ENCODE measurements at places on chromosomes 2 and 18.

DNA sequence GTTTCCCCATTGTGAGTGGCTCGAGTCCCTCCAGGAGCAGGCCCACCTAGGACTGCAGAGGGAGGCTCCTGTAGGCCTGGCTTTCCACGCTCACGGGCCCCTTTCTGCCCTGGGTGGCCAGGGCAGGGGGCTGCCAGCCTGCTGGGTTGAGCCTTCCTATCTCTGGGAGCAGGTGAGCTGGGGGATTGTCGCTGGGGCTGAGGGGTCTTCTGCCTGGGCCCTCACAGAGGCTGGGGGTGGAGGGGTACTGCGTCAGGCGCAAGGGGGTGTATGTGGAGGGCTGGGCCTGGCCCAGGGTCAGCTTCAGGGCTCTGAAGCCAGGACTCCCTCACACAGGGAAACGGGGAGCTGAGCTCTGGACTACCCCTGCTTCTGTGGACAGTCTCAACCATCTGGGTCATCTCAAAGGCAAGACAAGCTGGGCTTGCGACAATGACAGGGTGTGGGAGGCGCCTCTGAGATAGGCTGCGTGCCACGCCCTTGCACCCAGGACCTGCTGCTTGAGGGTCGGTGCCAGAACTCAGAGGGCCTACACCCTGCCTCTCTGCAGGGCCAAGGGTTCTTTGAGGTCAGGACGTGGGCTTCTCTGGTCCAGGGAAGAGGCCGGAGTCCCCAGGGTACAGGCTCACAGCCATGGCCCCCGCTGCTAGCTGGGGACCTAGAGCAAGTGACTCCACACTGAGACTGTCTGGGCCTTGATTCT, 206.1 kb downstream of the TWIST2 start:
- no peak for DNase-seq

DNA sequence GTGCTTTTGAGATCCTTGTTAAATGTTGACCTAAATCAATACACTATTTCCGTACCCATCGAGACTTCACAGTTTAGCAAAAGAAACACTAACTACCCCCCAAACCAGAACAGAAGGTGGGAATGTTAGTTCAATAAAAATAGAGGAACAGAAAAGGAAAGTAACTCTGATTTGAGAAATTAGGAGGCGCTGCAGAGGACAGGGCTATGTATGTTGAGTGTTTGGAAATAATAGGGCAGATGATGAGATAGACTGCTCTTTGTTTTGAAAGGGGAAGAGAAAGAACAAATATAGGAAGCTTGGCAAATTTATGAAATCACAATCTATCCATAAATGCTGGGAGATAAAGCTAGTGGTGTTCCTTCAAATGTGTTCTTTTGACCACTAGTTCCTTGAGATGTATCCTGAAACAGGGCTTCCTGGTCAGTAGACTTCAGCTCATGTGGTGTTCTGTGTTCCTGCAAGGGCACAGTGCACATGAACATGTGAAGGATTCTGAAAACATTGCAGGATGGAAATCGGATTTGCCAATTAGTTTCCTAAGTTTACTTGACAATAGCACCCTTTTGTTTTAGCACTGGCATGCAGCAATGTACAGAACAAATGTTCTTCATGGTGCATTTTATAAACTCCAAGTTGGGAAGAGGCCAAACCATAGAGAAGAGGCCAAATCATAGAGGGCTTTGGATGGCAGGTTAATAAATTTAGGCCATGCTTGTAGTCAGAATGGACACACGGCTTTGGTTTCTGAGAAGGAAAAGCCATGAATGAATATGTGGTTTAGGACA, 39.8 kb downstream of the RHBDD1 start:
- no peak for DNase-seq

DNA sequence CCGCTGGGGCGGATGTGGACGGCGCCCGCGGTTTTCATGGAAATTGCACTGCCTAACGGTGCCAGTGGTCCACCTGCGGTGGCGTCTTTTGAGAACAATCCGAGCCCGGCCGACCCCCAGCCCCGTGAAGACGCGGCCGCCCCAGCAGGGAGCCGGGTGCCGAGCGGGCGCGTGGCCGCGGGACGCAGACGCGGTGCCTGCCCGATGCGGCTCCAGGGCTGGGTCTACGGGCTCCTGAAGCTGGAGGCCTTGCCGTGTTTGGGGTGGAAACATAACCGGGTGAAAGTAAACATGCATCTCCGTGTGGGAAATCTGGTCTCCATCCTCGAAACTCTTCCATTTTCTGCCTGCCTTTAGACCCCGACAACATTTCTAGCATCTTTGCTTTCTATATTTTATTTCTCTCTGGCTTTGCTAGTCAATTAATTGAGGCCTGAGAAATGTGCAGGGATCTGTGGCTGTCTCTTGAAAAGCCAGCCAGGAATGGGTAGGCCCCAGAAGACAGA, 572 bp downstream of the INPP4A start:
- no peak for DNase-seq

DNA sequence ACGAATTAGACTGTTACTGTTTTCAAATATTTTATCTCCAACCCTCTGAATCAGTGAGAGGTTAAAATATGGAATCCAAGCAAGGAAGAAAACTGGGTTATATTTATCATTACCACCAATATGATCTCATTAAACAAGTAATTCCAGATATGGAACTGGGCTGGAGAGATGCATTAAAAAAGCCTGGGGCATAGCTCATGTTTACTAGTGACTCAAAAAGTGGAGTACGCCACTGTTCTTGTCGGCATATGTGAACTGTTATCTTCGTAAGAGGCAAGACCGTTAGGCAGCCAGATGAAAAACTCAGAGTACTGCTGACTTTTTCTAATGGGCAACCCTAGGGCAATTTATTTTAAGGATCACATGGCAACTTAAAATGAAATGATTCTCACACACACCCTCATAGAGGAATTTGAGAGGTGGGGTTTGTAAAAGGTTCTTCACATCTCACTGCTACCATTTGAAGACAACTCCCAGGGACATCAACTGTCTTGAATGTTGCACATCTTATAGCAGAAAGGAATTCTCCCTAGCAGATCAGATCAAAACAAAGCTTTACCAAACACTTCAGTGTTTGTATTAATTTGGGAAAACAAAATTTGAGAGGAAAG, 105.2 kb upstream of the TFCP2L1 start:
- DNase-seq = no peak

- DNase-seq = no peak
Observed at GRCh38 chr18:52730972-52731619, 391.1 kb downstream of the DCC start.

- no peak for DNase-seq
Observed at GRCh38 chr2:98804736-98805135, 73.8 kb upstream of the MGAT4A start.

DNA sequence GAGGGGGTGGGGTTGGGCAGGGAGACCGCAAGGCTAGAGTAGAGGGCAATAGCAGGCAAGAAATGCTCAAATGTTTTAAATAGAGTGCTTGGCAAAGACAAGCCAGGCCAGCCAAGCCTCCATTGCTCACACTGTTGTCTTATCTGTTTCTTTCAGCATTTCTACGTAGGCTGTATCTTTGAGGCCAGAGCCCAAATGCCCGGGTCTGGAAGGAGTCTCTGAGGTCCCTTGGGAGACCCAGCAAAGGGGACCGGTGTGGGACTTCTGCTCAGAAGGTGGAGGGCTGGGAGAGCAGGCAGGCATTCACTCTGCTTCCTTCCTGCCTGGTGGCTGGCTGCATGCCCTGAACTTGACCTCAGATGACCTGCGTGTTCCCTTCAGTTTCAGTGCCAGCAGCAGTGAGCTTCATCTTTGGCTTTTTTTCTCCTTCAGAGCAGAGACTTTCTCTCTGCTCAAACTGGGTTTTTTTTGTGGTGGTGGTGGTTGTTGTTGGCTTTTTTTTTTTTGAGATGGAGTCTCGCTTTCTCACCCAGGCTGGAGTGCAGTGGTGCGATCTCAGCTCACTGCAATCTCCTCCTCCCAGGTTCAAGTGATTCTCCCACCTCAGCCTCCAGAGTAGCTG, 13.7 kb upstream of the TET3 start:
- DNase-seq = peak; percentile 55

GRCh38 chr2:26692279-26692896, at the start of gene KCNK3:
KCNK3 (plus strand) TSS chr2:26692722; CDS start chr2:26692876, 154 bp downstream.
- peak; percentile 29 for DNase-seq
